Glutamatergic neuron (in vitro differentiated cells): ENCODE measurements at places on chromosomes 6 and 20. TPM values are rescaled to one million over a fixed set of nuclear protein-coding genes. Genes with fewer than 3 reads are reported as not detected.
A peak's percentile ranks its signal among the peaks of the same experiment; 100 is the strongest.

DNA sequence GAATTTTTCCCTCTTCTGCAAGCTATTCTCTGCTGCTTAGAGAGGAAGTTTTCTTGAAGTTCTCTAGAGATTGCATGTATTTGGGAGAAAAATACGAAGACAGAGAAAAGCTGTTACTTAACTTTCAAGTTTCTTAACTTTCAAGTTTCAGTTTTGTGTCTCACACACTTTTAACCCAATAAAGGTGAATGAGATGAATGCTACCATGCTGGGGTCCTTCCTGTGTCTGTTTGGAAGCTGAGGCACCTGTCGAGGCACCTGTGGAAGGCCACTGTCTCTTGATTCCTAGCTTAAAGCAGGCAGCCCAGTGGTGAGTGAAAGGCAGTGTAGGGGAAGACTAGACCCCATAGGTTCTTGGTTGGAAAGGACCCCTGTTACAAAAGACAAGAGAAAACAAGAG, 372.8 kb upstream of the JARID2 start:
- H3K27me3 ChIP-seq, result no peaks in the 10 kb centered on the region
- H3K4me1 ChIP-seq, result peaks cover 8% of the 10 kb centered on the region
- H3K27ac ChIP-seq, result no peak overlapping the region
- DNase-seq, result no peak
- H3K36me3 ChIP-seq, result no peaks in the 10 kb centered on the region

DNA sequence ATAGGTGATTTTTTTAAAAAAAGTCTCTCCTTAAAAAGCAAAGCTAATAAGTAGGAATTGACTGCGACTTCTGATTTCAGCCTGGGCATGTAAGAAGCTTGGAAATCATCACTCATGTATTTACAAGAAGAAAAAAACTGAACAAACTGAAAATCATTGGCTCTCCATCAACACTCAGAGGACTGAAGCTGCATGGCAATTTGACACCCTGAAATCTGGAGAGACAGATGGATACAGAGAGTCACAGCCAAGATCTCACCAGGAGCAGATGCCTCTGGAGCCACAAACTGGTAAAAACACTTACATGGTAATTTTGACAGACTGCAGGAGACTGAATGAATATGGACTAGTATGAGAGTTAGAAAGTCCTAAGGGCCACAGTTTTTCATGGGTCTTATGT, 191.2 kb upstream of the TCF21 start:
- peaks cover 39% of the 10 kb centered on the region for H3K4me1 ChIP-seq
- peak; percentile 28 for DNase-seq
- peaks cover 12% of the 10 kb centered on the region for H3K27me3 ChIP-seq
- H3K4me3 ChIP-seq, result peak overlapping the region; percentile 66
- H3K36me3 ChIP-seq, result peaks cover 4% of the 10 kb centered on the region

DNA sequence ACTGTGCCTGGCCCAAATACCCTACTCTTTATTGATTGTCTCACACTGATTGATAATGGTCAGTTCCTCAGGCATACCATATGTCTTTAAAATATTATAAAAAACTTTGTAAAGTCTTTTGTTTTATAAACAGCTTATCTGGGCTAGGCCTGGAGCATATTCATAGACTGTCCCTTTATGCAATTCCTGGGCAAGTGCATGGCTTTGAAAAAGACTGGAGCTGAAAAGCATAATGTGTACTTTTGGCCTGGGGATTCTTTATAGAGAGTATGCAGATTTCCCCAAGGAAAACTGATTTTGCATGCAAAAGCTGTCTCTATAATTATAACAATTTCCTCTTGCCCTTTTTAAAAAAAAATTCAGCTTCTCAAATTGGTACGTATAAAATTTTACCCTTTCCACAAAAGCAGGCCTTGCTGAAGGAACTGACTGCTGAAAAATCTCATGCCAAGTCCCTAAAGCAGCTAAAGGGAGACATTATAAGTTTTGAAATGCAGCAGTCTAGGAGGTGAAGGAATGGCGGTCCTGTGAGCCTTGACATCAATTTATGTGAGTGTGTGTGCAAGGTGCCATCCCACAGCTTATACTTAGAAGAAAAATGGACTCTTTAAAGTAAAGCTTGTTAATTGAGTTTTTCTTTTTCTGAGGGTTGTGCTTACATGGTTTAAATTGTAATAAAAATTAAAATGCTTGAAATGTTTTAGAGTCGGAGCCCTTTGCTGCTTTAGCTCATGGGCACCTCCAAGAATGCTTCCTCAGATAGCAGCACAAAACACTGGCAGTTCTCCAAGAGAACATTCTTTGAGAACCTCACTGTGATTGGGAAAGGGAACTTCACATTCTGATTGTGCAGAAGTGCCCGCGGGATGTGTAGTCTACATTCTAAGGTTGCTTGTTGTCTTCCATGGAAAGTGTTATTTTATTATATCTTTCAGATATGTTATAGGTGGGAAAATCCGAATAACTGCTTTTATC, 43.9 kb downstream of the PLCB4 start:
- H3K27me3 ChIP-seq, result no peaks in the 10 kb centered on the region
- no peak for DNase-seq
- H3K4me1 ChIP-seq, result no peaks in the 10 kb centered on the region
- H3K4me3 ChIP-seq, result no peak overlapping the region
- H3K27ac ChIP-seq, result no peak overlapping the region

DNA sequence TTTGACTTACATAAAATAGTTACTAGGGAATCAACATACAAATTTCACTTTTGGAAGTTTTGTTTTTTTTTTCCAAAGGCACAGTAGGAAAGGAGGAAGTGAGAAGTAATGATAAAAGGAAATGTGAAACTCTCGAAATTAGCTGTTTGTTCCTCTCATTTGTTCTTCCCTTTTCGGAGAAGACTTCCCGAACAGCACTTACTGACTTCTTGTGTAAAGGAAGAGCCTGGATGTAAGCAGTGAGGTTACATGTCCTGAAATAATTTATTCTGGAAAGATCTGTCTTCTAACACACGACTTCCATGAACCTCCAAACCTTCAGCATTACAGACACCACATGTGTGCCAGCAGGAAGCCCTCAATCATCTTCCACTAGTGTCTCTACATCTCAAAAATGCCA, 59.1 kb downstream of the KIF16B start:
- DNase-seq, result no peak
- peaks cover 1% of the 10 kb centered on the region for H3K27me3 ChIP-seq
- H3K27ac ChIP-seq, result no peak overlapping the region
- peaks cover 26% of the 10 kb centered on the region for H3K4me1 ChIP-seq
- no peaks in the 10 kb centered on the region for H3K36me3 ChIP-seq

DNA sequence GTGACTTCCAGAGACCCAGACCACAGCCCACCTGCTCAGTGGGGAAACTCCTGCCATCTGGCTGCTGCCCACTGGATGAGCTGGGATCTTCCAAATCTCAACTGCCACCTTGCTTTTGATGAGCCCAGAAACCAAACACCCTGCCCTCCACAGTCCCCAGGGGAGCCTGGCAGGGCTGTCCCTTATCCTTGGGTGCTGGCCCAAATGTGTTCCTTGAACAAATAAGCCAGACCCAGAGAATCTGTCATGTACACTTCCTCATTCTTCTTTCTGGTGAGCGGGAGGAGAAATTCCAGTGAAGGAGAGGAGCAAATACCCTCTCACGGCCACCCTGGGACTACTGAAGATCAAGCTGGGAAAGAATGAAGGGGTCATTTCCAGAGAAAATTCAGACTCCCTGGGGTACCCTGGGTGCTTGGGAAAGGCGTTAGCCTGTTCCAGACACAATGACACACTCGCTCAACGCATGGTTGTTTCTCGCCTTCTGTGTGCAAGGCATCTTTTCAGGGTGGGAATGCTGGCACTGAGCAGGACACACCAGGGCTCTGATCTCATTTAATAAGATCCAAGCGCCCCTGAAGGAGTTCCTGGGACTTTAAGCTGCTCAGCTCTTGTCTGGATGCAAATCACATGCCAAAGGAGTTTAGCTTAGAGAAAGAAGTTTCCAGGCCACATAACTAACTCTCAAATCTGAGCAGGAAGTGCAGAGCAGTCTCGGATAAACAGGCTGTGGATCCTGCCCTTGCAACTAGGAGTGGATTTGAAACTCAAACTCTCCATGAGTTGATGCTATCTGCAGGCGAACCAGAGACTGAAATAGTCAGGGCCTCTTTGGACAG, 38.5 kb downstream of the PXDC1 start:
- H3K27me3 ChIP-seq, result no peaks in the 10 kb centered on the region
- H3K4me1 ChIP-seq, result no peaks in the 10 kb centered on the region
- no peak for DNase-seq
- H3K27ac ChIP-seq, result no peak overlapping the region

DNA sequence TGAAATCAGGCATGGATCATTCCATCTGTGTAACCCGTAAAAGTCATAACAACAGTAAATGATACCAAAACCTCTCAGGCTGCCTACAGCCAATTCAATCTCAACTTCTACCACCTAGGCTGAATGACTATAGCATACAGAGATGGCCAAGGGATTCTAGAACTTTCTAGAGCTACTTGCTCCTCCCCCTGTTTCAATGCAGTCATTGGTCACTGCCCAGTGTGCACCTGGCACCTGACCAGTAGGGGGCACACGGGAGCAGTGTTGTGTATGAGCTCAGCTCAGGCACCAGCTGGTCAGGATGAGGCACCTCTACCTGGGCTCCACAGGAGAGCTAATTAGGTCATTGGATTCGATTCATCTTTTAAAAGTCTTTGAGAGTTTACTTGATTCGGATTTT, 86.2 kb downstream of the PLEKHG1 start:
- H3K4me1 ChIP-seq, result peaks cover 15% of the 10 kb centered on the region
- DNase-seq, result peak; percentile 29
- peaks cover 5% of the 10 kb centered on the region for H3K27me3 ChIP-seq
- no peaks in the 10 kb centered on the region for H3K36me3 ChIP-seq
- no peak overlapping the region for H3K4me3 ChIP-seq

- H3K4me3 ChIP-seq, result peak overlapping the region; percentile 69
- DNase-seq, result peak; percentile 37
- peaks cover 5% of the 10 kb centered on the region for H3K27me3 ChIP-seq
- no peaks in the 10 kb centered on the region for H3K36me3 ChIP-seq
- peak overlapping the region; percentile 97 for H3K27ac ChIP-seq
These were observed 31.7 kb upstream of the MAP3K4 start for GRCh38 chr6:160959726-160960435.

DNA sequence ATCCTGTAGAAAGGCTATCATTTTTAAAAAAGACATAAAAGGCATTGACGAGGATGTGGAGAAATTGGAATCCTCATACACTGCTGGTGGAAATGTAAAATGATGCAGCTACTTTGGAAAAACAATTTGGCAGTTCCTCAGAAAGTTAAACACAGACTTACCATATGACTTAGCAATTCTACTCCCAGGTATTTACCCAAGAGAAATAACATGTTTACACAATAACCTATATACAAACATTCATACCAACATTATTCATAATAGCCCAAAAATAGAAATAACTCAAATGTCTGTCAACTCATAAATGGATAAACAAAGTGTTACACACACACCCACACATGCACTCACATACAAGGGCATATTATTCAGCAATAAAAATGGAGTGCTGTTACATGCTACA, 23.4 kb upstream of the CEP85L start:
- peaks cover 3% of the 10 kb centered on the region for H3K4me1 ChIP-seq
- H3K27me3 ChIP-seq, result no peaks in the 10 kb centered on the region
- H3K27ac ChIP-seq, result no peak overlapping the region
- no peak for DNase-seq
- H3K4me3 ChIP-seq, result no peak overlapping the region

DNA sequence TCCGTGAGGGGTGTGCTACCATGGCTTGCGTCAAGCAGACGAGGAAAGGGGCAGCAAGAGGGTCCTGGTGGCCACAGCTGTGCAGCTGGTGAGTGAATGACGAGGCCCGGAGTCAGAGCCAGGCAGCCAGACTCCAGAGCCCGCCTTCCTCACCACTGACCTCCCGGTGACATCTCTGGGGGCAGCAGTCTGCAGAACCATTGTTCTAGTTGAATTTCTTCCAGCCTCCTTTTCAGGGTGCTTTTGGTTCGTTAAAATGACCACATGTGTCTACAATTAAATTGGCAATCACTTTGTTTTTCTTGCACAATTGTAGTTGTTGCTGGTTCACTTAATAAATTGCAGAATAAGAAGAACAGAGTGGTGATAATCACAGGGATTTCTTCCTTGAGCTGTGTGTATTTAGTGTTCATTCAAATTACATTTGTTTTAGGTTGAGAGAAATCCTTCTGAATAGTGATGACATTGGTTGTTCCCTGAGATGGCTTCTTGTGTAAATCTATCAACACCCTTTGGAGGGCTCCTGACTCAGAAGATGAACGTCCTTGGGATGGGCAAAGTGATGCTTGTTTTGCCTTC, 96.4 kb downstream of the TULP4 start:
- peak; percentile 51 for DNase-seq
- H3K27me3 ChIP-seq, result peaks cover 4% of the 10 kb centered on the region
- H3K36me3 ChIP-seq, result peaks cover 9% of the 10 kb centered on the region

GRCh38 chr6:142700671-142701312, 244.2 kb downstream of the HIVEP2 start:
- DNase-seq, result no peak
- H3K4me3 ChIP-seq, result no peak overlapping the region
- no peak overlapping the region for H3K27ac ChIP-seq

DNA sequence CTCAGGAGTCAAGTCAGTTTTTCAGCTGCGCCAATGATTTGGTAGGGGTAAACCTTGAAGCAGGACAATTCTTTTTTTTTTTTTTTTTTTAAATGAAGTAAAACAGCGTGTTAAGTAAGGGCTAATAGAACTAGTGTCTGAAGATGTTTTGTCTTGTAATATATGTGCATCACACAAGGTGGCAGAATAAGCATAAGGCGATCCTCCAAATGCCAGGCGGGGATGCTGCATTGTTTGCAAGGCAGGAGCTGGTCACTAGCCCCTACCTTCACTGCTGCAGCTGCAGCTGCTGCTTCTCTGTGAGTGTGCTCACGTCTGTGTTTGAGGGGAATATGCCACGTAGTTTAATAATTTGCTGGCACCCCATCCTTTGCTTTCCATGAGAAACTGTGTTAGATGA, 272.7 kb upstream of the MAP3K7 start:
- DNase-seq, result peak; percentile 23
- no peaks in the 10 kb centered on the region for H3K4me1 ChIP-seq
- H3K36me3 ChIP-seq, result no peaks in the 10 kb centered on the region
- no peak overlapping the region for H3K27ac ChIP-seq
- no peak overlapping the region for H3K4me3 ChIP-seq

GRCh38 chr6:108157981-108158525, 7.8 kb upstream of the NR2E1 start:
- H3K4me1 ChIP-seq, result peaks cover 14% of the 10 kb centered on the region
- H3K4me3 ChIP-seq, result peak overlapping the region; percentile 85
- DNase-seq, result no peak
- peaks cover 4% of the 10 kb centered on the region for H3K36me3 ChIP-seq
- H3K27me3 ChIP-seq, result peaks cover 38% of the 10 kb centered on the region
- no peak overlapping the region for H3K27ac ChIP-seq

DNA sequence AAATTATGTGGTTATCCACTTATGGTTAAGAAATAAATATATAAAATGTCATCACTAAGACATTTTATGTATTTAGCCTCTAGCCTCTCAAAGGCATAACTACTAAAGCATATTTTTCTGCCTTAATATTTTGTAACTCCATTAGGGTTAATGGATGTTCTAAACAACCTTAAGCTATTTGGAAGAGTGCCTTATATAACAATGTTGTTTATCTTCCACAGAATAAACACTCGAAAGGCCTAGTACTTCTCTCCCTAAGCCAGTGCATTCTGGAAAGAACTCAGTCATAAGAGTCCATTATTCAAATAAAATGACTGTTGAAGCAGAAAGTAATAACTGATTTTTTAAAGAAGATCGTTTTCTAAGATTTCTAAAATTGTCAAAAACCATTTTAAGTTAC, 15.0 kb upstream of the PRIM2 start:
- H3K27me3 ChIP-seq, result no peaks in the 10 kb centered on the region
- H3K4me1 ChIP-seq, result peaks cover 2% of the 10 kb centered on the region
- H3K36me3 ChIP-seq, result no peaks in the 10 kb centered on the region
- H3K27ac ChIP-seq, result no peak overlapping the region
- no peak for DNase-seq

Gene FOXF2
- 0.71 TPM for total RNA-seq

Gene SYNDIG1
- total RNA-seq, result 10.4 TPM

Gene C2
- not detected for total RNA-seq

Gene MSH5
- 25.7 TPM for total RNA-seq

Gene PABPC1L
- total RNA-seq, result 27.7 TPM

Gene MROH8
- total RNA-seq, result 2.6 TPM

Gene FAM209B
- not detected for total RNA-seq
